ENCODE measurements at places on chromosomes 4 and X. TPM values are rescaled to one million over a fixed set of nuclear protein-coding genes. Genes with fewer than 3 reads are reported as not detected.
A peak's percentile ranks its signal among the peaks of the same experiment; 100 is the strongest.

DNA sequence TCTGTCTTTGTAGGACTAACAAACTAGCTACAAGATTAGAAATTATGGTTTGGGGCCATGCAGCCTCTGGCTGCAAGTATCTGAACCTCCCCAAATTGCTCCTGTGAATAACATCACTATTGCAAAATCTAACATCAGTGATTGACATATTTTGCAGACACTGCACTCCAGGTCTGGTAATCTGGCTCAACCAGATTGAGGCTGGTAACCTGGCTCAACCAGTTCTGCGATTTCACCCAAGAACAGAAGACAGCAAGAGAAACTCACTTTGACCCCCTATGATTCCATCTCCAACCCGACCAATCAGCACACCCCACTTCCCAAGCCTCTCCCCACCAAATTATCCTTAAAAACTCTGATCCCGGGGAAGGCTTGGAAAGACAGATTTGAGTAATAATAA is 20.9 kb downstream of the SPIN3 start:
- DNase-seq: no peak

DNA sequence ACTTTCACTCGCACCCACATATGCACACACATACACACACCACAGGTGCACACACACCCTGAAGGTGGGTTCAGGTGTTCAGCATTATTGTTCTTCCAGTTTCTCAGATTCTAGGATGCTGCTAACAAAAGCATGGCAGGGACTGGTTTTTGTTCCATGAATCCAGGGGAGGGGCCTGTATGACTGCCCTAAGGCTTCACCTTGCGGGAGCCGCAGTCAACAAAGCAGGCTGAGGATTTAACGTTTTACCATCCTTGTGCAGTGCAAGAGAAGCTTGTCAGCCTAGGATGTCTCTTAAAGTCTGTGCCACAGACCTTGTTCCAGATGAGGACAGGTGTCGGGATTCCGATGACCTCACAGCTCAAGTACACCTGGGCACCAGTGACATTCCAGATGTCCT is 61.8 kb downstream of the POLR2B start:
- DNase-seq: no peak

- no peak for DNase-seq
Measured at GRCh38 chr4:53485658-53486040, 105.6 kb downstream of the LNX1 start.

GRCh38 chr4:22668702-22669101 is 24.0 kb upstream of the GBA3 start:
- no peak for DNase-seq

DNA sequence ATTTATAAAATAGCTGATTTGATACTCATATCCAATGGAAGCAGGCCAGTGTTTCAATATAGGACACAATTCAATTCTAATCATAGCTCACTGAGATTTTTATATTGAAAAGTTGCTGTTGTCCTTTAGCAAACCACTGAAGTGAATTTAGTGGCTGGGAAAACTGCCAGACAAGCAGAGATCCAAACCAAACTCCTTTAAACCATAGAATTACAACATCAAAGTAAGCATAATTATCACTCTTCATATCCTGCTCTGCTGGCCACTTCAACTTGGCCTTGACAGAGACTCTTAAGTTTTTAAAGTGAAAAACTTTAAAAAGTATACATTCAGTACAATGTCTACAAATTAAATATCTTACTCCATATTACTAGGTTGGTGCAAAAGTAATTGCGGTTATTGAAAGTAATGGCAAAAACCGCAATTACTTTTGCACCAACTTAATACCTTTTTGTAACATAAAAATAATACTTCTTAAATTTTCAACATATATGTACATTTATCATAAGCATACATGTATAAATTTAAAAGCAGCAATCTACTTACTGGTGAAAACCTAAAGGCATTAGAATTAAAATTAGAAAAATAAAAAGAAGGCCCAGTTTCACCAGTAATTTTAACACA is 433.0 kb downstream of the PCDH10 start:
- no peak for DNase-seq

DNA sequence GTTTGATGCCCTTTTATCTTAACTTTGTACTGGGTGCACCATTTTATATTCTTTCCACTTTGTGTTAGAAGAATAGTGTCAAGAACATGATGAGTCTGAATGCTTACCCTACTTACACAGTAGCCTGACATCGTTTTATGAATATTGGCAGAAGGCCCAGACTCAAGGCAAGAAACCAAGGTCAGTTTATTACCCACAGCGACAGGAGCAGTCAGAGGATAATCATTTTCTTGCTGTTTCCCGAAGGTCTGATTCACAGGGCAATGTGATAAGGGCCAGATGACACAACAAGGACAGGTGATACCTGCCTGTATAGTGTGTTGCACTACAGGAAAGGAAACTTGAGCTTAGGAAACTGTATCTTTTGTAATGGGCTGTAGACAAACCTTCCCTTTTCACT is 417.4 kb downstream of the SPOCK3 start:
- DNase-seq: no peak

GRCh38 chr4:176845636-176846035 is 52.9 kb upstream of the VEGFC start:
- no peak for DNase-seq

- no peak for DNase-seq
Measured at GRCh38 chrX:103637604-103638338, 9.0 kb downstream of the TCEAL1 start.

DNA sequence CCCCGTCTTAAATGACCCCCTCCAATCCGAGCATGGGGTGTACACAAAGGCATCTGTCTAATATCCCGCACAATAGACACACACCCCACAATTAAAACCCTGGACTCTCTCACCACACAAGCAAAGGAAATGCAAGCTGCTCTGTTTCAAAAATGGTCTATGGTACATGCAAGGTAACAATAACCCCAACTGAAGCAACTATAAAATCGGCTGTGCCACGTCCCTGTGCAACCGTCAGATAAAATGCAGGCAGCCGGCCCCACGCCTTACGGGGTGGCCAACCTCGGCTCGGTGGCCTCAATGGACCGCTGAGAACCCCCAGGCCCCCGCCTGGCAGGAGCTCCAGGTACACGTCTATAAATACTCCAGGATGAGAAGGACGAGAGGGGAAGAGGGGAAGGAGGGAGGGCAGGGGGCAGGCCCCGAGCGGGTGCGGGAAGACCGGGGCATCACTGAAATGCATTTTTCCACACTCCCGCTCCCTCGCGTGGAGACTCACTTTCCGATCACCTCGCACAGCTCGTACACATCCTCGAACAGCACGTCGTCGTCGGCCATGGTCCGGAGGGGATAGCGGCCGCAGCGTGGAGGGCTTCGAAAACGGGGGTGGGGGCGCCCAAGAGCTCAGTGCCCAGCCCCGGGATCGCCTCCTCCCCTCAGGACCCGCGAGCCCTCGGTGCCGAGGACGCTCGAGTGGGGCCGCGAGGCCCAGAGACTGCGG is 763 bp downstream of the CASK start:
- peak; percentile 54 for DNase-seq

DNA sequence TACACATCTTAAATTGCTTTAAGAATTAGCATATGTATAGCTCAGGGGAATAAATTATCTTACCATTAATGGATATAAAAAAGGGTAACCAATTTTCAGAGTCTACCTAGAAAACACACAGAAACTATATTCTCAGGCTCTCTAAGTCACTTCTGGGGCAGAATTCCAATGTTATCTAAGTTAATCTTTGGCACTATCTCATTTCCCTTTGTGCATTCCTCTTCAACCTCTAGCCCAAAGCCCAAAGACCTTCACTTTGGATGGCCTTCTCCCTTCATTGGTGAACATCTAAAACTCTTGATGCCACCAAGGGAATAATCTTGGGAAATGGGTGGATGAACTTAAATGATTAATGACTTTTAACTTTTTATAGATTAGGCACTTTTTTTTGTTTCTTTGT is 108.3 kb downstream of the APBB2 start:
- no peak for DNase-seq

LPAR4 gene
- not detected for total RNA-seq

TKTL1 gene
- 0.22 TPM for total RNA-seq
